H9 (cell line): ENCODE measurements at places on chromosomes 12 and 14.

GRCh38 chr14:59277659-59278058 lies 89.2 kb downstream of the DAAM1 start:
- DNase-seq, result no peak

GRCh38 chr14:80850197-80850814 lies 91.2 kb downstream of the CEP128 start:
- no peak for DNase-seq

DNA sequence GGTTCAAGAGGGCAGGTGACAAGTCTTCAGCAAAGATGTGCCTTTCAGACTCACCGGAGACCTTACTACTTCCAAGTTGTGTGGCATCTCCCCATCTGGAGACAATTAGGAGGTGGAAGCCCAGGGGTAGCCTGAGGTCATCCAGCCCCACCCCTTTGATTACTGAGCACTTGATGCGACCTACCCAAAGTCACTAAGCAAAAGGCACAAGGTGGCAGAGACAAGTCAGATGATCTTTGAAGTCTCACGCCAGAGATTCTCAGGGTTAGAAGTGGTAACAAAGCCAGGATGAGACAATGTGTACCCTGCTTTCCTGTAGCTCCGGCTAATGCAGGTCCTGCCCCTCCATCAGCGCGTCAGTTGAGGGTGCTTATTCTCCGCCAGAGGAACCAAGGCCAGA lies 1.4 kb upstream of the FOXN3 start:
- peak; percentile 63 for DNase-seq

DNA sequence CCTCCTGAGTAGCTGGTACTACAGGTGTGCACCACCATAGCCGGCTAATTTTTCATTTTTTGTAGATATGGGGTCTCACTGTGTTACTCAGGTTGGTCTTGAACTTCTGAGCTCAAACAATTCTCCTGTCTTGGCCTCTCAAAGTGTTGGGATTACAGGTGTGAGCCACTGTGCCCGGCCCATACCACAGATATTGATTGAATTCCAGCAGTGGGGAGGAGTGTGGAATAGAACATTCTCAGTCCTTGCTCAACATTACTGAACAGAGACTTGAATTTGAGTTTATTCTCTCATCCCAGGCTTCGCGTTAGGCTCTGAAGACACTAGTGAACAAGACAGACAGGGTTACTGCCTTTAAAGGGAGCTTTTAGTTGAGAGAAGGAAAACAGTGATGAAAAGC lies 39.6 kb downstream of the PTPN11 start:
- no peak for DNase-seq

DNA sequence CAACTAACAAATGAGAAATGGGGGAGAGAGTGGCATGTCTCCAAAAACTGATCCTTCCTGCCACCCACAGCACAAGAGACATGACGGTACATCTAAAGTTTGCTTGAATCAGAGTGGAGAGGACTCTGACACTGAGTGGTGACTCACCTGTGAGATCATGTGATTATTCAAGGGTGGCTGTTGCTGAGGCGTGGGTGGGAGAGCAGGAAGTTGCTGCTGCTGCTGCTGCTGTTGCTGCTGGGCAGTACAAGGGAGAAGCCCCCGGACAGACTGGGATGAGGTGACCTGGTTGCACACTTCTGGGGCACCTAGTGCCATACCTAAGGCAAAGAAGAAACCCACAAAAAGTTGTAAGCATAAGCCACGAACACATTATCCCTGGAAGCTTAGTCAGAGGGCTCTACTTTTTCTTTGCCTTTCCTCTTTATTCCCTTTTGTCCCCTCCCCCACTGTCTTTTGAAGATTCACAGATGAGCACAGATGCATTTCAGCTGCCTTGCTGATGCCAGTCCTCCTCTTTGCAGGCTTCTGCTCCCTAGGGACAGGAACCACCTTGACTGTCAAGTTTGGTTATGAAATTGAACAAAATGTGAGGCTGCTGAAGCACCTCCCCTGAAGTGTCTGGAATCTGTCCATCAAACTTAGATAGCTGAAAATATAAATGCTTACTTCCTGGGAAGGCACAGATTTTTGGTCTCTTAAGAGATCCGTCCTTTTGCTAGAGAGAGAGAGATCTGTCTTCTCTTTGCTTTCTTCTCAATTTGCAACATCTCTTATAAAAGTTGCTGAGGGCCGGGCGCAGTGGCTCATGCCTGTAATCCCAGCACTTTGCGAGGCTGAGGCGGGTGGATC lies 29.4 kb upstream of the STAC3 start:
- DNase-seq, result peak; percentile 70

- DNase-seq, result no peak
Measured at GRCh38 chr12:47777741-47778558, 4.9 kb downstream of the SLC48A1 start.

DNA sequence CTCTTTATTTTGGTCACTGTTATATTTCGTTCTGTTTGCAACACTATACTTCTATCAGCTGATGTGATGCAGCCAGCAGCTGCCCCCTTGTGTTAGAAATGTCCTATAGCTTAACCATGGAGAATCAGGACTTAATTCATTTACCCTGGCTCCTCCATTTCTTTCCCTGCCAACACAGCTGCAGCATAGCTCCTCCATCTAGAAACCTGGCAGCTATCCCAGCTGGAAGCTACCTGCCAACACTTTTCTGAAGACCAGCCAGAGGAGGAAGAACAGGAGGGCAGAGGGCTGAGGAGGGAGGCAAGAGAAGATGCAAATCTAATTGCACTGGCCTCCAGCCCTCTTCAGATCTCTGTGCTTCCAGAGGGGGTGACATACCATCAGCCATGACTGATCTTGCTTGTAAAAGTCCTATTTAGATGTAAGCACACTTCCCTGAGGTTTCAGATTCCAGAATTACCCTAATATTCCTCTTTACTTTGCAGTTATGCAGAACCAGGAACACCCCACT lies 156.8 kb upstream of the TMEM260 start:
- DNase-seq, result peak; percentile 36

DNA sequence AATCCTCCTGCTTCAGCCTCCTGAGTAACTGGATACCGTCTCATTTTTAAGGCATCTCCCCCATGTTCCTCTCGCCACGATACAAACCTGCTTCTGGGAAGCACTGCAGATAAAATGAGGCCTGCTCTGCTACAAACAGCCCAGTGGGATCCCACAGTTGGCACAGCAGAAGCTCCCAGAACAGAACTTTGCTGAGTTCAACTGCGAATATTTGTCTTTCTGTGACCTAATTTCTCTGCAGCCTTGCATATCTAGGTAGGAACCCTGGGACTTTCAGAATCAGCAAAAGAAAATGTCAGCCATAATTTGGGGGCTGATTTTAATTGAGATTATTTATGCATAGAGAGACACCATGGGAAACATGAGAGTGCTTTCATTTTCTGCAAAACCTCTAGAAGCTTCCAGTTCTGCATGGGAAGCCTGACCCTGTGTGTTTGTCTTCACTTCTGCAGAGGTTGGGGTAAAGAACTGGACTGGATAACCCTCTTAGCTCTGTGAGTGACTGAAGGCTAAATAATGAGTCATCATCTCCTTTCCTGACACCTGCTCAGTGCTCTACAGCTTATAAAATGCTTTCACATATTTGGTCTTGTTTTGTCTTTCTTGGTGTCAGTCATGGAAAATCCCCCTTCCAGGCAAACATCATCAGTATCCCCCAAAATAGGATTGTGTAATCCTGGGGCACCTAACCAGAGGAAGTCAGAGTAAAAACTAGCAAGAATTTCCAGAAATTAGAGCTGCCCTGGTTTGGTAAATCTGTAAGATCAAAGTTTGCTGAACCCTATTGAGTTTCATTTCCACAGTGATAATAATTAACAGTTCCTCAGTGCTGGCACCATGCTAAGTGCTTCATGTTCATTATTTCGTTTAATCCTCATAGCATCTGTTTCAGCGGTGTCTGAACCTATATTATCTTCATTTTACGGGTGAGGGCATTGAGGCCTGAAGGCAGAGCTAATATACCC lies 185.8 kb downstream of the SLC15A4 start:
- no peak for DNase-seq

DNA sequence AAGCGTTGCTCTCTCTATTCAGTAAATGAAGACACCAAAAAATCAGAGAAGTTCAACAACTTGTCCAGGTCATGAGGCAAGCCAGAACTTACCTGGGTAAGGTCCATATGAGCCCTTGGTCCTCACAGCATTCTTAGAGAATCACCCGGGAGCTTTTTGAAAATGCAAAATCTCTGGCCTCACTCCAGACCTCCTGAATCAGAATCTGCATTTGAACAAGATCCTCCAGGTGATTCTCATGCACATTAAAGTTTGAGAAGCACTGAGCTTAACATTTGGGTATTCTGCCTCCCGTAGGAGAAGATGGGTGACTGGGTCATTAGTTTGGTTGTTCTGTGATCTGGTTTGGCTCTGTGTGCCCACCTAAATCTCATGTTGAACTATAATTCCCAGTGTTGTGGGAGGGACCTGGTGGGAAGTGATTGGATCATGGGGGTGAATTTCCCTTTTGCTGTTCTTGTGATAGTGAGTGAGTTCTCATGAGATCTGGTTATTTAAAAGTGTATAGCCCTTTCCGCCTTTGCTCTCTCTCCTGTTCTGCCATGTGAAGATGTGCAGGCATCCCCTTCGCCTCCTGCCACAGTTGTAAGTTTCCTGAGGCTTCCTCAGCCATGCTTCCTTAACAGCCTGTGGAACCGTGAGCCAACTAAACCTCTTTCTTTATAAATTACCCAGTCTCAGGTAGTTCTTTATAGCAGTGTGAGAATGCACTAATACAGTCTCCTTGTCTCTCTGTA lies 221.2 kb downstream of the RAD51B start:
- peak; percentile 38 for DNase-seq
